NCI-H2029 treated with DMSO at 0.1 percent for 48 hours (cell line): ENCODE measurements at places on chromosomes 1 and 21.

DNA sequence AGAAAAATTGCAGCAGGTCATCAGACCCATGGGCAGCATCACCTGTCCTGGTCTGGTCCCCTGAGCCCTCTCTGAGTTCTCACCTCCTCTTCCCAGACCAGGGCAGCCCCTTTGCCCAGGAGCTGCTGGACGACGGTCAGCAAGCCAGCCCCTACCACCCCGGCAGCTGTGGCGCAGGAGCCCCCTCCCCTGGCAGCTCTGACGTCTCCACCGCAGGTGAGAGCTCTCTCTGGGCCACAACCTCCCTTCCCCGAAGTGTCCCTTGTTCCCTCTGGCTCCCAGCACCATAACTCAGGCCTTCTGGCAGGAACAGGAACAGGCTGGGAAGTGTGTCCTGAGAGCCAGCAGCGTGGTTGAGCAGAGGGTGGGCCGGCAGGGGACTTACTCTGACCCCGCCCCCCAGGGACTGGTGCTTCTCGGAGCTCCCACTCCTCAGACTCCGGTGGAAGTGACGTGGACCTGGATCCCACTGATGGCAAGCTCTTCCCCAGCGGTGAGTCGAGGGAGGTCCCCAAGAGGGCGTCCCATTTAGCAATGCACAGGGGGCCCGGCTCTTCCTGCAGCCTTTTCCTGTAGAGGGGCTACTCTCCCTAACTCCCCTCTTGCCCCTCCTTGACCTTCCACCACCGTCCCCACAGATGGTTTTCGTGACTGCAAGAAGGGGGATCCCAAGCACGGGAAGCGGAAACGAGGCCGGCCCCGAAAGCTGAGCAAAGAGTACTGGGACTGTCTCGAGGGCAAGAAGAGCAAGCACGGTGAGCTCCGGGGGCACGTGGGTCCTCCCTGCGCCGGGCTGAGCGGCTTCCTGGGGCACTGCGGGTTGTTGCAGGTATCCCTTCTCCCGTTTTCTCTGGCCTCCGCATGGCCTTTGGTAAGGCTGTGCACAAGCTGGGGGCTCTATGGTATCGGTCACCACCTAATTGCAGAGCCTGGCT lies 2.4 kb downstream of the ELF3 start:
- DNase-seq = peak; percentile 37

GRCh38 chr1:46278807-46279206 lies 24.6 kb downstream of the LRRC41 start:
- no peak for DNase-seq

DNA sequence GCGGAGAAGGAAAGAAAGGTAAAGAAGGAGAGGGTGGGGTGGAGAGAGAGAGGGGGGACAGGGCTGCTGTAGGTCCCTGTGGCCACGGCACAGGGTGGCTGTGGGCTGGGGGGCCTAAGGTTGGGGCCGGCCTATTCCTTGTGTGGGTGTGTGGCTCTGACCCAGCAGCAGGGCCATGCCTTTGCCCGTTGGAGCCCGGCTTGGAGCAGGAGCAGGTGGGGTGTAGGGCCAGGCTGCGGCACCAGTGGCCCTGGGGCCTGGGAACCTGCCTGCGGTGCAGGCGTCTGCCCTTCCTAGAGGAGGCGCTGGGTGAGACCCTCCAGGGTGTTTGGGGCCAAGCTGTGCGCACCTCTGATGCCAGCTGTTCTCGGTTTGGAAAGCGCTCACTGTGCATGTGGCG lies 19.7 kb upstream of the SUMO3 start:
- no peak for DNase-seq

GRCh38 chr1:211828584-211829342 lies 1.8 kb downstream of the LPGAT1 start:
- no peak for DNase-seq
